ENCODE measurements at places on chromosomes 2 and 18.
A peak's percentile ranks its signal among the peaks of the same experiment; 100 is the strongest.

DNA sequence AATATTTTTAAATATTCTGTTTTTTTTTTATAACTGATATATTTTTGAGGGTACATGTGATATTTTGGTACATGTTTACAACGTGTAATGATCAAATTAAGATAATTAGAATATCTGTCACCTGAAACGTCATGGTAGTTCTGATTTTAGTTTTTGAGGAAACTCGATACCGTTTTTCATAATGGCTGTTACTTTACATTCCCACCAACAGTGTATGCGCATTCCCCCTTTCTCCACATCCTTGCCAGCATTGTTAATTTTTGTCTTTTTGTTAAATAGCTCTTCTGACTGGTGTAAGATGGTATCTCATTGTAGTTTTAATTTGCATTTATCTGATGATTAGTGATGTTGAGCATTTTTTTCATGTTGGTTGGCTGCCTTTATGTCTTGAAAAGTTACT, 206.8 kb upstream of the STON1 start:
- no peak for DNase-seq

- no peak for DNase-seq
These were observed 73.1 kb upstream of the STK17B start for GRCh38 chr2:196244516-196244915.

DNA sequence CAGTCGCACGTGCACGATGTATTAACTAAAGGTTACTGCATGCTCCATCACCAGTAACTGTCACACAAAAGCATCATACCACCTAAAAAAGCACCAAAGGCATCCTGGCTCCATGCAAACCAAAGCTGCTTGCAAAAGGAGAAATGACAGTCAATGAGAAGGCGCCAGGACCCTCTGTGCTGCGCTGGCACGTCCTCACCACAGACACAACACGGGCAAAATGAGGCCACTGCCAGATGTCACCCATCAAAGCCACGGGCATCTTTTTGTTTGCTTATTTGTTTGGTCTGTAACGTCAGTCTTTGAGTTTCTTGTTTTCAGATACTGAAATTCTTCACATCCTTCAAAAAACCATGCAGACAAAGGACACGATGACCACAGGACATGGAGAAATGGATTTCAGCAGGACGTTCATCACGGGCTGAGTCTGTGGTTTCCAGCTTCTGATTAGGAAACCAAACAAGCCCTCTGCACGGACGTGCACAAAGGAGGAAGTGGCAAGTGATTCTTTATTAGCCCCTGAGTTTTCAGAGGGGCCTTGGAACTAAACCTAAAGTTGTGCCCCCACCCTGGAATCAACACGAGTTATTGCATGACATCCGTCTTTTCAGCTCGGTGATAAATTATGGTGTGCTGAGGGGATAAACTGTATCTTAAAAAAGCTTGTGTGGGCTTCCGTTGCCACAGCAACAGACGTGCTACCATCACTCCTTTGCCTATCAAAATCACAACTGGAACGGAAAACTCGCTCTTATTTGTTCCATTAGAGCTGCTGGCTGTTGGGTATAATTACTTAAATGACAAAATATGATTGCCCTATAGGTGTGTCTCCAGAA, 181.8 kb downstream of the EIPR1 start:
- no peak for DNase-seq

DNA sequence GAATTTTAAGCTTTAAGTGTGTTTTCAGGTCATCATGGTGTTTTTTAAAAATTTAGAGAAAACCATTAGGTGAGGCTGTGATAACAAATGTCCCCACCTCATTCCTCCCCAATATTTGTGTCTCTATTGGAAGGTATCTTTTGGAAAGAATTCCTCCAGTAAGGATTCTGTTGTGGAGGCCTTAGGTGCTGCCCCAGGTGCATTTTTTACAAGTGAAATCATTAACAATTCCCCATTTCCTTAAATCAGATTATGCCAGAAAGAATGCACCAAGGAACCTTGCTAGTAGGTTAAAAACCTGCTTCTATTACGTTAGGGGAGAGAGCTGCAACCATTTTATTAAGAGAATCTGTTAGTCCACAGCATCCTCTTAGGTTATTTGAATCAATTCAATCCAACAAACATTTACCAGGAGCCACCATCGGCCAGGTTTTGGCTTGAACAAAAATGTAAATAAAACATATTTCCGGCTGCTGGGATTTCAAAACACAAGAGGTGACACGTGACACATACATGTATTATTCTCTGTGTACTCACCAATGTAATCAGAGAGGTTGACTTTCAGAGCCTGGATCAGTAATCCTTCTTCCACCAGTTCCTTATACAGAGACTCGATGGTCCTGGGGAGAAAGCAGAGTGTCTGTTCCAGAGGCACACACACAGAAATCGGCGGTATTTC, 112.5 kb upstream of the ASB18 start:
- DNase-seq, result no peak

DNA sequence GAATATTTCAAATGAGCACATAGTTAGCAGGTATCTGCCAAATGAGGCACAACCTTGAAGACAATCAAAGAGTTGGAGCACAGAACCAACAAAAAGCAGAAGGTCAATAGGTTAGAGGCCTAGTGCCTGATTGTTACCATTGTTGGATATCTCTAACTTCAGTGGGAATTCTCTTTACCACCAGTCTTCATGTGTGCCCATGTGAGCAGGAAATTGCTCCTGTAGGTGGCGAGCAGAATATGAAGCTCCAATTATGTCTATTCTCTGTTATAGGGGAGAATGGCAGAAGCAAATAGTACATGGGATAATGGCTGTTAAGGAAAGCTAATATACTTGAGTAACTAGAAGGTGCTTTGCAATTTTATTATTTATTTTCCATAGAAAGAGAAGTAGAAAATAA, 14.9 kb upstream of the ZNF385B start:
- DNase-seq, result no peak

DNA sequence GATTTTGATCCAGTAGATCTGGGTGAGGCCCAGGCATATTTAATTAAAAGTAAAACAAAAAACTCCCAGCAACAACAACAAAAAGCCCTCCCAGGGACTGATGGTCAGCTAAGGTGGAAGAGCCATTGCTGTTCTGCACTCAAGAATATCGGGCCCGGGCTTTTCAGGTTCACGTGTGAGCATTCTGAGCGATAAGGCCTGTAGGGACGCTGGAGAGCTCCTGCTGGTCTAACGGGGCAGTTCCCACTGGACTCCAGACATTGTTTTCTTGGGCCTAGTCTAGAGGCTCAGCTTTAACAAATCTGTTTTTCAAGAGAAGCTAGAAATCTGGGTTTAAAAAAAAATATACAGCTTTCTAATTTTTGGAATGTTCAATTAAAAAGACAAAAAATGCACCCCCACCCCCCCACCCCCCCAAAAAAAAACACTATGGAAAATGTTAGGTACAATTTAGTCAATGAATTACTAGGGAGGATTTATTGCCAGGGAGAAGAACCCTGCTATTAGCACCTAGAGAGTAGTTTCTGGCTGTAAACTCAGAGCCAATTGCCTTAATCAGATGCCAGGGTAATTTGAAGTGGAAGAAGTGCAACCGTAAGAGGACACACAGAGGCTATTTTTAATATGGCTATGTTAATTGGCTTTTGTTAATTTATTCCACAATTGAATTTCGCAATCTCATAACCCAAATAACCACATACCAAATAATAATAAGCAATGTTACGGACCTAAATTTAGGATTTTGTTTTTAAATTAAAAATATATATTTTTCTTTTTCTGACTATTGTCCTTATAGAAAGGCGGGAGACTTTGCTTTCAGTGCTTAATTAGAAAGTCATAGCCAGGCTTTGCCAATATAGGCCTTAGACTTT, 78.9 kb downstream of the MAP4K4 start:
- no peak for DNase-seq

DNA sequence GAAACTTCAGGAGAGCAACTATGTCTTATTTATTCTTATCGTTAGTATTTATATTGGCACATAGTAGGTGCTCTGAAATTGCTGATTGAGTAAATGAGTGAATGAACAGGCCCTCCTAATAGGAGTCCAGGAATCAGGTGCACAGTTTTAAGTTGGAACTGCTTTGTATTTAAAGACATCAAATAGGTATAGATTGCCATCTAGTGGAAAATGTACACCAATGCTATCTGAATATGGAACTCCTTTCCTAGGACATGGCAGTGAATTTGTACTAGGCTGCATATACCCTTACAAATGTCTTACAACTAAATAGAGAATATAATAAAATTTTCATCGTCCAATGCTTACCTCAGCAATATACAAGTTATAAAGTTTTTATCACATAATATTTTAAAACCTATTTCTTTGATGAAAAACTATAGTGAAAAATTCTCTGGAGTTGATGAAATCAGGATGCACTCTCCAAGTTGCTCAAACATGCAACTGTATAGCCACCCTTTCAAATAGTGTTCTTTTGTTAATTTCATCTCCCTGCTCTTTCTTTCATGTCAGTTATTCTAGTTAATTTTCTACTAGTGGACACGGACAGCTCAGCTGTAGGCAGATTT, 318.9 kb upstream of the SYT4 start:
- DNase-seq, result peak; percentile 27

GRCh38 chr2:223230352-223230751, 178.4 kb downstream of the KCNE4 start:
- no peak for DNase-seq

DNA sequence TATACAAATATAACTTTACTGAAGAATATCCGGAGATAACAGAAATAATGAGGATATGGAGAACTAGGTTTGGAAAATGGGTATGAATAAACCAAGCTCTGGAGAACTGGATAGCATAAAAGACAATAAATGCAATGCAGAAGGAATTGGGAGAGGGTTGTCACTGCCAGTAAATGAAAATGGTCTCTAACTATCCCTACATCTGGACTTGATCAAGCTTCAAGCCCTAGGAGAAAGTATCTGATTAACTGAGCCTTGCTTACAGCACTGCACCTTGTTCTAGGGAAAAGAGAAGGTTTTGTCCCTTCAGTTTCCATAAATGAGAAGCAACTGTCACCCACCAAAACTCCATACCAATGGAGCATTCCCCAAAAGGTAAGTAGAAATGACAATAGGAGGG, 514.6 kb upstream of the ZEB2 start:
- no peak for DNase-seq

DNA sequence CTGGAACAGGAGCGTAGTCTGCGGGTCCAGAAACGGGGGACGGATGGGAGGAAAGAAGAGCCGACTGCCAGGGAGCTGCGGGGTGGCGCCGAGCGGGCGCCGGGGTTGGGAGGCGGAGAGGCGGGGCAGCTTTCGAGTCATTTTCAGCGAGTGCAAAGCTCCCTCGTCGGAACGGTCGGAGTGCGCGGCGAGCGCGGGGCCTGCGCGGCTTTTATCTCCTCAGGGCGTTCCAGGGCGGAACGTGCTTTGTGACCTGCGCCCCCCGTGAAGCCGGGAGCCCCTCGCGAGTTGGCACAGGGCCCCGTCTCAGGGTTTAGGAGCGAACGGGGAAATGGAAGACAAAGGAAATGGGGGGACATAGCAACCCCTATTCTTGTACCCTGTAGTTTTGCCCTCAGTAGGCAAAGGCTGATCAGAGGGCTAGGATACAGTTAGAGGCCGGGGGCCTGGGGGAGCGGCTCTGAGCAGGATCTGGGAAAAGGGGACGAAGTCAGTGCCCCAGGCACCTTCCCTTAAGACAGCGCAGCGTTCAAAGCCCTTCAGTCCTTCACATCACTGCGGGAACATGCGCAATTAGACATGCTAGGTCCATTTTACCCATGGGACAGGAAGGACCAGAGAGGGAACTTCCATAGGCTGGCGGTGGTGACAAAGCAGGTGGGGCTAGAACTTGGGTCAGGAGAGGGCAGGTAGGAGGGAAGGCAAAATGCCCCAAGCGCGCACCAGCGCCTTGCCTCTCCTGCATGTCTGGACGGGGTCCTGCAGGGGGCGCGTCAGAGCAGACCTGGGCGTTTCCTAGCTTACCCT, 60.1 kb upstream of the IL1RL1 start:
- no peak for DNase-seq

GRCh38 chr2:172208791-172209325, 106.2 kb upstream of the DLX2 start:
- no peak for DNase-seq

DNA sequence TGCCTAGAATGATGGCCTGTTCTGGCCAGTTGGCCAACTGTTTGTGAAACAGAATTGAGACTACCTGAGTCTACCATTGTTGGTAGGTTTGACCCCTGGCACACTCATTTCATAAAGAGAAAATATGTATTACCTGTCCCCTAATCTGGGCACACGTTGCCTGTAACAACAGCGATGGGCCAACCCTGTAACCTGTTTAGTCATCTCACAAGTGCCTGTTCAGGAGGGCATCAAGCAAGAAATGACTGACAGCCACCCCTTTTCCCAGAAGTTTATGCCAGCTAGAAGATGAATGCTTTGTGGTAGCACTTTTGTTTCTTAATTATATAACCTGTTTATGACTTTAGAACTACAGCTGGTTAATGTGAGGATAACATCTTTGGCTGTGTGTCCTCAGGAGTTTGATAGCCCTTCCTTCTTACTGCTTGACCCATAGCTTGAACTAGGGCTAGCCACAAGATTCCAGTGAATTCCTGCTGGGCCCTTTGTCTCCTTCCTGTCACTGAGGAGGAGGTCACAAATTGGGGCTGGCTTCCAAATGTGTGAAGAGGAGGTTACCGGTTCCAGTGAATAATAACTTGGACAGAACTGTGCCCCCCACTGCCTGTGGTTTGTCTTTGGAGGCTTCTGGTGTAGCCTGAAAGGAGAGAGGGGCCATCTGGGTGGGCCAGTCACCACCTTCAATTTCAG, 273.9 kb upstream of the EPAS1 start:
- no peak for DNase-seq

DNA sequence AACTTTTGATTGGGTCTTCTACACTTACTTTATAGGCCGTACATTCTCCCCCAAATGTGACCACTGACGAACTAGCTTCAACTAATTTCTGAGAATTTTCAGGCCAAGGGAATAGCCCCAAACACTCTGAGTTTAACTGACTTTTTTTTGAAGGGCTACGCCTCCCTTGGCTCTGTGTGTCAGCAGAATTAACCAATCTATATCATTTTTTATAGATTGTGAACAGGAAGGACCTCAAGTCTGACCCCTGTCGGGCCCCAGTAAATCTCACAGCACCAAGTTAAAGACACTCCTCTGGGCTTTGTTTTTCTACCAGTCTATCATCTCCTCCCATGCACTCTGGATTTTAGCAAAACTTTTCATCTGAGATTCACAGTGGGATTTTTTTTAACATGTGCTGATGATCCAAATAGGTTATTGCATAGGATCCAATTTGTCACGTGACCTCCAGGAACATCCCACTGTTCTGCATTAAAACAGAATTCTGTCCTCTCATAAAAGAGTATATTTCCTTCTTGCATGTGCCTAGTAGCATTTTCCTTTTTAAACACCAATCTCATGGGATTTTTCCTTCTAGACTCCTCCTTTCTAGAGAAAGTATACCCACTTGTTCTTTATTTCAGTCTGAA, 307.1 kb downstream of the OSR1 start:
- DNase-seq, result no peak

DNA sequence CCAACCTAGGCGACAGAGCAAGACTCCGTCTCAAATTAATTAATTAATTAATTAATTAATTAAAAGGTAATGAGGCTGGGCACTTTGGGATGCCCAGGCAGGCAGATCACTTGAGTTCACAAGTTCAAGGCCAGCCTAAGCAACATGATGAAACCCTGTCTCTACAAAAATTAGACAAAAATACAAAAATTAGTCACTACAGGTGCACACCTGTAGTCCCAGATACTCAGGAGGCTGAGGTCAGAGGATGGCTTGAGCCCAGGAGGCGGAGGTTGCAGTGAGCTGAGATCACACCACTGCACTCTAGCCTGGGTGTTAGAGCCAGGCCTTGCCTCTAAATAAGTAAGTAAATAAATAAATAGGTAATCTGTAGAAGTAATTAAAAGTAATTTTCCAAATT, 6.8 kb downstream of the SF3B1 start:
- DNase-seq, result no peak

- DNase-seq, result peak; percentile 92
These were observed at the start of gene ZSCAN30 for GRCh38 chr18:35290094-35290735. Gene ZSCAN30, minus strand, starts transcription at chr18:35290229. Its CDS starts 25,877 bp downstream, at chr18:35264352.

GRCh38 chr2:54671875-54672589, 51.4 kb upstream of the EML6 start:
- DNase-seq, result peak; percentile 25

All from Jurkat, Clone E6-1 (cell line).